ENCODE measurements at places on chromosomes 3 and 15.

DNA sequence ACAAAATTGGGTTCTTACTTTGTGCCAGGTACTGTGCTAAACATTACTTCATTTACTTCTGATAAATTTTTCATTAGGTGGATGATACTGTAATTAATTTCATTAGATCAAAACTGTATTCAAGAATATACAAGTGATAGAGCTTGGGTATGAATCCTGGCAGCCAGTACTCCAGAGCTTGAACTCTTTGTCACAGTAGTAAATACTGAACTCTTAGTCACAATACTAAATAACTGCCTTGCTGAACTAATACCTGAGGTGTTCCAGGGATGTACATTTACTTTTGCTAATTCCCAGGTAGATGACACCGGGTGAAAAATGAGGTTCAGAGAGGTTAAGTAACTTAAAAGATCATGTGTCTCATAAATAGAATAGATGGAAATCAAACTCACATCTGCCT, 20.3 kb downstream of the FXR1 start:
- DNase-seq: no peak

DNA sequence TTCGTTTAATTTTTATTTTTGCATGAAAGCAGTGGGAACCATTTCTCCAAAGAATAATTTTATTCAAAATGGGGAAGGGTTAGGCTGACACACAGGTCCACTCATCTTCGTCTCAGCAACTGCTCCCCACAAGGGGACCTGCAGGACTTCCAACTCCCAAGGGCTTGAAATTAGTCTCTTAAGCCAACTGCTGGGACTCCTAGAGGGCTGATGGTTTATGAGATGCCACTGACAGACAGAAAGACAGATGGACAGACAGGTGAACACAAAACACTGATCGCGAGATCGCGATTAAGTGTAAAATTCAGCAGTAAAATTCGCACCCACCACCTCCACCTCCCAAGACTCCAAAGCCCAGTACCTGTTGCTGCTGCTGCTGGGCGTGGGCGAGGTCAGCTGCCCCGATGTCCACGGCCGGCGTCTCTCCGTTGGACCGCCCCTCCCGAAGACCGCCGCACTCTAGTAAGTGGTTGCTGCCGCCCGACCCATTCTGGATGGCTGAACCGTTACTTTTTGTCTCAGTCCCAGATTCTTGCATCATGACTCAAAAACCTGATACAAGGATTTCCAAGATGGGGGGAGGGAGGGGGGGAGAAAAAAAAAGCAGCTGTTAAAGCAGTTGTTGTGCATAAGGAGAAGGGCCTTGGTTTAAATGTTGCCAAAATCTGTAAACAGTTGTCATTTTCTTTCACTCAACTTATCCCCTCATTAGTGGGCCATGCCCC, 385.5 kb downstream of the FOXP1 start:
- DNase-seq: no peak

DNA sequence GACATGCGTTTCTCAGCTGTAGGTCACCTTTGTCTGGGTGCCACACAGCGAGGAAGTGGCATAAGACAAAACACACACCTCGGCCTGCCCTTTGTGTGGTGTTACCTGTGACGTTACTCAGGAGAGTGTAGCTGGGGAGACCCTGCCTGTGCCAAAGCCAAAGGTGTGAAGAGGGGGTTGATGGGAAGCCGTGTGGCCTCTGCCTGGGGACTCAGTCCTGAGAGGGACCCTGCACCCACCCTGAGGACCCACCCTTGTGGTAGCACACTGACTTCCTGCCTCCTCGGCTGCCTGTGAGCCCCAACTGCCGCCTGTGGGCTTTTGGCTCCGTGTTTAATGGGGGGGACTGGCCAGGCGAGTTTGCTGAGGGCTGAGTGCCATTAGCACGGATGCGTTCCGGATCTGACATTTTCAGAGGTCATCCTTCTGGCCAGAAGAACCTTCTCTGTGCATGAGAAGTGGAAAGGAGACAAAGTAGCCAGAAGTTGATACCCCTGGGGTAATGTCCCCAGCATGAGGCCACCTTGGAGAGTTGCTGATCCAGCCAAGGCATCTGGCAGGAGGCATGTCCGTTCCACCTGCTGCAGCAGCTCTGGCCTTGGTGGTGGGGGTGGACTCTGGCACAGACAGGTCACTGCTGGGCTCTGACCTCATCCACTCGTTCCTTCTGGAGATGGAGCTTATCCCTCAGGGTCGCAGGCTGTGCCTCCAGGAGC, 51.8 kb upstream of the FURIN start:
- no peak for DNase-seq

- no peak for DNase-seq
Observed at GRCh38 chr15:39538936-39539335, 41.9 kb upstream of the THBS1 start.
